ENCODE measurements at places on chromosomes 7 and 10. TPM values are rescaled to one million over a fixed set of nuclear protein-coding genes. Genes with fewer than 3 reads are reported as not detected.

The PBLD gene
- total RNA-seq = 0.90 TPM

The UCN3 gene
- total RNA-seq = not detected

The OLAH gene
- not detected for total RNA-seq

DNA sequence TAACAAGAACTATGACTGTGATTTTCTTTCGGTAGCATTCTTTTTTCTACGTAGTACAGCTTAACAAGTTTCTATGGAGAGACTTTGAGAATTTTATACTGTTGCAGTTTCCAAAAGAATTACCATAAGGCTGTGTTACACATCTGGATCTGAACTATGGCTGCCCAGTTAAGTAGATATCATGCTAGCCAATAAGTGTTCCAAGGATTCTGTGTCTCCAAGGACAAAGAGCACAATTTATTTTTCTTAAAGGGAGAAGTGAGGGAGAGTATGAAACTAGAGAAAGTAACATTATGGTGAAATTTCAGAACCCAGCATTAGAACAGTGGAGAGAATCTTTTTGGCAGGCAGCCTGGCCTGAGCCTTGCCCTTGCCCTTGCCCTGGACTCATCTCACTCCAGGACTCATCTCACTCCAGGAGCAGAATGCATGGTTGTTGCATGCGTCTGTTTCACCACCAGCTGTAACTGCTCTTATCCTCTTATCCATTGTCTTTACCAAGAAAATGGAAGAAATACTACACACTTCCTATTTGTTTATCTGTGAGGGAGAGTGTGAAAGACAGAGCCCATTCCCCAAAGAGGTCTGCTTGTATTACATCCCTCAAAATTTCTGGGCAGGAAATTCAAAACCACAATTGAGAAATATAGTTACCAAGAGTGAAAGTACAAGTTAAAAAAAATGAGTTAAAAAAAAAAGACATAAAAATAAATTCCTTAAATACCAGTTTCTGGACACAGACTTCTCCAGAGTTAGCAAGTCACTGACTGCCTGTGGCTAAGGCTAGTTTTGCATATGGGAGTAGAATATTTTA, 1067.5 kb downstream of the NRG3 start:
- DNase-seq = no peak

DNA sequence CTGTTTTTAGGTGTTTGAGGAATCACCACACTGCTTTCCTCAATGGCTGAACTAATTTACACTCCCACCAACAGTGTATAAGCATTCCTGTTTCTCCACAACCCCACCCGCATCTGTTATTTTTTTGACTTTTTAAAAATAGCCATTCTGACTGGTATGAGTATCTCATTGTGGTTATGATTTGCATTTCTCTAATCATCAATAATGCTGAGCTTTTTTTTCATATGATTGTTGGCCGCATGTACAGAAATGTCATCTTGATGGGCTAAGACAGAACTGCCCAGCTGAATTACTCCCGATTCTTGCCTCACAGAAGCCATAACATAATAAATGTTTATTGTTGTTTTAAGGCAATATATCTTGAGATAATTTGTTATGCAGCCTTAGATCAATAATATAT, 93.1 kb upstream of the DKK1 start:
- DNase-seq = no peak

The HYCC1 gene
- total RNA-seq = 147 TPM

DNA sequence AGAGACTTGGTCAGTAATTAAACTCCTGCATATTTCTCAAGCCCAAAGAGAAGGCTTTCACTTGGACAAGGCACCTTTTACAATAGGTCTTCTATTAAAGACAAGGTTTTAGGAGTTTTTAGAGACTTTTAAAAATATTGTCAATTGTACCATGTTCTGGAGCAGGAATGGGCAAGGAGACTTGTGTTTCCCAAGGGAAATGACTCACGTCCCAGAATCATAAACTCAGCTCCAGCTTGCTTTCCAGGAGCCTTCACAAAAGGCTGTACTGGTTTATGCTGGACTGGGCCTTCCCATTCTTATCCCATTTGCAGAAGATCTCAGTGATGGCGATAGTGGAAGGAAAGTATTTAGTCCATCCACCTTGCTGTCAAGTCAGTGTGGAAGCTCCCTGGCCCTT, 7.8 kb upstream of the GLI3 start:
- no peak for DNase-seq

The NKX2-3 gene
- not detected for total RNA-seq

- no peak for DNase-seq
Measured at GRCh38 chr7:111392294-111392693, 170.0 kb downstream of the IMMP2L start.
